T-helper 1 cell (primary cell): ENCODE measurements at places on chromosomes 12 and 14.

GRCh38 chr12:57628280-57629191 is 4.5 kb downstream of the B4GALNT1 start:
- no peak for DNase-seq

- DNase-seq = no peak
Measured at GRCh38 chr12:82651489-82651888, 35.2 kb upstream of the TMTC2 start.

DNA sequence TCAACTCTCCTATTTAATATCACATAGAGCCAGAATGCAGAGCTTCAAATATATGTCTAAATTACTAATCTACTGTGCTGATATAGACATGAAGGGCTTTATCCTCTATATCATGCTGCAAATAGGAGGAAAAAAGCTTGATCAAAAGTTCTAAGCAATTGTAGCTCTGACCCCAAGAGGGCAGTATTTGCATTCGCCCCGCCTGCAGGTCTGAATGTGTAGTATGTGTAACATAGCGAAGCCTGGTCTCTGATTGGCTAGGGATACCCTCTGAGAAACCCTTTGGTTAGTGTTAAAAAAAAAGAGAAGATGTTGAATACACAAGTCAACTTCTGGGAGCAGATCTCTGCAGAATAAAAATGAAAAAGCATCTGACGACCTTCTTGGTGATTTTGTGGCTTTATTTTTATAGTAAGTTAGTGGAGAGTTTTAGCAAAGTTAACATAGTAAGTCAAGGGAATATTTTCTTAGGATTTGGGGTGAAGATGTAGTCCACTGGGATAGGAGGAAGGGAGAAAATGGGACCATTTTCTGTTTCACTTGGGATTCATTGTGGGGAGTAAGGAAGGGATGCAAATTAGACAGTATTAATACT is 151.6 kb upstream of the OR4E1 start:
- peak; percentile 32 for DNase-seq

GRCh38 chr12:124152731-124153130 is 142.2 kb upstream of the RFLNA start:
- DNase-seq = no peak

DNA sequence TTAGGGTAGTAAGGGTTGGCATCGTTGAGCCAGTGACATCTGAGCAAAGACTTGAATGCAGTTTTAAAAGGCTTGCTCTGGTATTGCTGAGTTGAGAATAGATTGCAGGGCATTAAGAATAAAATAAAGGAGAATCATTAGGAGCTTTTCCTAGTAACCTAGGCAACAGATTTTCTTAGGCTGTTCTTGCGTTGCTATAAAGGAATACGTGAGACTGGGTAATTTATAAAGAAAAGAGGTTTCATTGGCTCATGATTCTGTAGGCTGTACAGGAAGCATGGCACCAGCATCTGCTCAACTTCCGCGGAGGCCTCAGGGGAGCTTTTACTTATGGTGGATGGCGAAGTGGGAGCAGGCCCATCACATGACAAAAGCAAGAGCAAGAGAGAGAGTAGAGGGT is 97.4 kb downstream of the RAD51B start:
- DNase-seq = no peak

GRCh38 chr14:21526672-21527317 is 649 bp upstream of the SALL2 start:
- no peak for DNase-seq

GRCh38 chr12:39173726-39174125 is 268.3 kb upstream of the CPNE8 start:
- DNase-seq = no peak

- no peak for DNase-seq
Measured at GRCh38 chr12:8996682-8997405, 7.5 kb downstream of the KLRG1 start.

- no peak for DNase-seq
Measured at GRCh38 chr12:72295101-72295500, 22.9 kb downstream of the TRHDE start.

DNA sequence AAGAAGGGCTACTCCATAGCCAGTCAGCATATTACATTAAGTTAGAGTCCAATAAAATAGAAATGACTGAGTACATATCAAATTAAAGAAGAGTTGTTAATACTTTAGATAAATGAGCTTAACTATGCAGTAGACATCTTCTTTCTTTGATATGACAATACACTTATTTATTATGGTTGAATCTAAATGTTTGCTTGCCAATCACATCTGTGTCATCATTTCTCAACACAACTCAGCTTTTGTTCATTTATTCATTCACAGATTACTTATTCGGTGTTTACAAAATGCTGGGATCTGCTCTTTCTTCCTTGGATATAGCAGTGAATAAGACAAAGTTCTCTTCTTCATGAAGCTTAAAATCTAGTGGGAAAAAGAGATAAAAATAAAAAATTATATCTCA is 614.6 kb upstream of the ATP2B1 start:
- DNase-seq = no peak

DNA sequence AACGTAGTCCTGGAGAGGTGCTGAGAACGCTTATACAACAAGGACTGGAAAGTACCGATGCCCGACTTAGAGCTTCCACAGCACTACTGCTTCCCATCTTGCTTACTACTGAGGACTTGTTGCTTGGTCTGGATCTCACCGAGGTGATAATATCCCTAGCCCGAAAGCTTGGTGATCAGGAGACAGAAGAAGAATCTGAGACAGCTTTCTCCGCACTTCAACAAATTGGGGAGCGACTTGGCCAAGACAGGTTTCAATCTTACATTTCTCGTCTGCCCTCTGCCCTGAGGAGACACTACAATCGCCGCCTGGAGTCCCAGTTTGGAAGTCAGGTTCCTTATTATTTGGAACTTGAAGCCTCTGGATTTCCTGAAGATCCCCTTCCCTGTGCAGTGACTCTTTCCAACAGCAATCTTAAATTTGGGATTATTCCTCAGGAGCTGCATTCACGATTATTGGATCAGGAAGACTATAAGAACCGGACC is 1.1 kb downstream of the TOGARAM1 start:
- no peak for DNase-seq

DNA sequence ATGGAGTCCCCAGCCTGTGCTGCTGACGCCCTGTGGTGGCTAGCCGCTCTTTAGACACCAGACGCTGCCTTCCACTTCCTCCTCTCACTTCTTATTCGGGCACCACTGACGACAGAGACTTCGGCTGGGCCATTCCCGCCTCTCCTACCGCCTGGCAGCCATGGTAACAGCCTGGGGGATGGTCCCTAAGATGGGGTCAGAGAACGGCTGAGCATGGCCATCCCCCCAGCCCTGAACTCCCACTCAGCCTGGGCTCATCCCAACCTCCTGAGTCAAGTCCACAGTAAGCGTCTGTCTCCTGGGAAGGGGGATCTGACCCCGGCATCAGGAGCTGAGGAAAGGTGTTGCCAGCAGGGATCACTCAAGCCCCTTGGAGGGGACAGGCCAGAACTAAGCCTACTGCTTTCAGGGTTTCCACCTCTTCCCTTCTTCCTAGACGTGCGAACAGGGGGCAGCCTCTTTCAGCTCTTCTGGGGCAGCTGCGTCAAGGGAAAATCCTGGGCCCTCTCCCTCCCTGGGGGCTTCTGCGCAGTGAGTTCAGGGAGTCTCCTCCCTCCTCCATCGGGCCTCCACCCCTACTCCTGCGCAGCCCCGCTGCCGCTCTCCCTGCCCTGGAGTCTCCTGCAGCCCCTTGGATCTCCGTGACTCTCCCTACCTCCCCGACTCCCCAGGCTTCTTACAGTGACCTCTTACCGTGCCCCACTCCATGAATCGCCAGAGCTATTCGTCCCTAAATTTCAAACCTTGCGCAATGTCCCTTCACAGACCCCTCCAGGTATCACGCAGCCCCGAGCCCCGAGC is 643 bp upstream of the TAMALIN start:
- no peak for DNase-seq

GRCh38 chr14:33742166-33742565 is 208.7 kb downstream of the EGLN3 start:
- no peak for DNase-seq

- no peak for DNase-seq
Measured at GRCh38 chr14:67940486-67941455, 121.2 kb downstream of the RAD51B start.

DNA sequence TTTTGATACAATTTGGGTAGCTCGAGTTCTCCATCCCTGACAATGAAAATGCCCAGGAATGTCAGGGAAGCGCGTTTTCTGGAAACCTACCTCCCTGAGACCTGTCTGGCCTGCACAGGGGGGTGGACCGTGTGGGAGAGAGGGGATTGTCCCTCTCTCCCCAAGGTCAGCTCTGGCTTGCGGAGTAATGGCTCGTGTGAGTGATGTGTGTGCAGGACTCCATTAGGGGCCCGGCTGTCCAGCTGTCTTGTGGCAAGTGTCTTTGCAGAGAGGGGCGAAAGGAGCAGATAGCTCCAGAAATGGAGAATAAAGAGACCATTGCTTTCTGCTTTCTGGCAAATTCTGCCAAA is 215.3 kb downstream of the CHST11 start:
- no peak for DNase-seq

GRCh38 chr14:41285186-41285748 is 321.4 kb upstream of the LRFN5 start:
- DNase-seq = no peak
